Skeletal muscle cell (primary cell): ENCODE measurements at places on chromosomes 2 and 18.

DNA sequence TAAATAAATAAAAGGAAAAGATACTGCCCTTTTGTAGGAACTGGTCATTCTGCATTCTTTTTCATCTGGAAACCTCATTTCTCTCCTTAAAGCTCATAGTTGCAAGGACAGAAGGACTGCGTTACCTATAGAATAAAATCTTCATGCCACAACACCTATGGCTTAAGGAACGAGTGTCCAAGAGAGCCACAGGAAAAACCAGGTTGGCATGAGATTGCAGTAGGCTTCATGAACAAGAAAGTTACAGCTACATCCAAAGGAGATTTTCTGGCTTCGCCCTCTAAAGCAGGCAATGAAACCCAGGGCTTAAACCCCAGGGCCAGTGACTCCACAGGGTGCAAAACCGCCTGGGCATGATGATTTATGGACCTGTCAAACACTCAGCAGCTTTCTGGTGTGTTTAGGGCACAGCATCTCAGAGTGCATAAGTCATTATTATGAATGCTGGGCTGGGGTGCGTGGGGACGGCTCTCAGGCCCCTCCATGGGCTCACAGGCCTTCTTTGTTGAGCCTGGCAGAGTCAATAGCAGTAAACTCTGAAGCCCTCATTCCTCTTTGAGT is 30.7 kb upstream of the PIEZO2 start:
- DNase-seq, result no peak

DNA sequence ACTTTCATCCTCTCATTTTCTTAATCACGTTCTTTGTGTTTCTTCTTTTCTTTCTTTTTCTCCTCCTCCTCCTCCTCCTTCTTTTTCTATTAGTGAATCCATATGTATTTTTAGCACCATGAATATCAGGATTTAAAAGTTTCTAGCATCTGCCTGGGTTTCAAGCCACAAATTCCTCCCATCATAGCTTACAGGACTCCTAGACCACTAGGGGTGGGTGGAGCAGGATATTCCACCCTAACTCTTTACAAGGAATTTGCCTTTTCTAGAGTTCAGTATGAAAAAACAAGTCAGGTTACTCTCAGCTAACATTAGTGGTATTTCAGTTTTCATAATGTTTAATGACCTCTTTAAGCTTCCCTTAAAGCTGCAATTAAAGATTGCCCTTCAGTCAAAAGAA is 19.1 kb upstream of the LRRTM1 start:
- no peak for DNase-seq

DNA sequence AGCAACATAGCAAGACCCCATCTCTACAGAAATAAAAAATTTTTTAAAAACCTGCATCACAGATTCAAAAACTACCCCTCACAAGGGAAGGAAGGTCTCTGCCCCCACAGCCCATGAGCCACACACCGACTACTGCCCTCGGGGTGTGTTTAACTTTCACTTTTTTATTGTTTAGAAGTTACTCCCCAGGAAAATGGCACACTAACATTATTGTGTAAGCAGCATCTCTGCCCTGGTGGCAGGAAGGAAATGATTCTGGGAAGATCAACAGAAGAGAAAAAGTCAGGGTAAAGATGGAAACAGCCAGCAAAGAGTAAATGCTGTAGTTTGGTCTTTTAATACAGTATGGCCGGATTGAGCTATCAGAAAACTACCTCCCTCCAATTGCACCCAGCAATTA is 21.9 kb downstream of the TRABD2A start:
- DNase-seq, result no peak

DNA sequence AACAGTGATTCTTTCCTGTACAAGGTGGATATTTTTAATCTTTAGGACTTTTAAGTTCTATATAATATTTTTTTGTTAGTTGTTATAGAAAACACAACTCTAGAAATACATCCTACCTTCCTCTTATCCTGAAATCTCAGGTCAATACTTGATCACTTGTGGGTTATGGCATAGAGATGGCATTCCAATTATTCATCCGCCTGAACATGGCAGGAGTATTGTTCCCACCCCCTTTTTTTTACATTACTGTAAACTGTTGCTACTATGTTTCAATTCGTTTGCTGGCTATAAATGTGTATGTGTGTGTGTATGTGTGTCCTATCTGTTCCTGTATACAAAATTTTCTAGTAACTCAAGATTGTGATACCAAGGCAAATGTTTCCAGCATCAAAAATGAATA is 43.3 kb upstream of the FN1 start:
- DNase-seq, result no peak

DNA sequence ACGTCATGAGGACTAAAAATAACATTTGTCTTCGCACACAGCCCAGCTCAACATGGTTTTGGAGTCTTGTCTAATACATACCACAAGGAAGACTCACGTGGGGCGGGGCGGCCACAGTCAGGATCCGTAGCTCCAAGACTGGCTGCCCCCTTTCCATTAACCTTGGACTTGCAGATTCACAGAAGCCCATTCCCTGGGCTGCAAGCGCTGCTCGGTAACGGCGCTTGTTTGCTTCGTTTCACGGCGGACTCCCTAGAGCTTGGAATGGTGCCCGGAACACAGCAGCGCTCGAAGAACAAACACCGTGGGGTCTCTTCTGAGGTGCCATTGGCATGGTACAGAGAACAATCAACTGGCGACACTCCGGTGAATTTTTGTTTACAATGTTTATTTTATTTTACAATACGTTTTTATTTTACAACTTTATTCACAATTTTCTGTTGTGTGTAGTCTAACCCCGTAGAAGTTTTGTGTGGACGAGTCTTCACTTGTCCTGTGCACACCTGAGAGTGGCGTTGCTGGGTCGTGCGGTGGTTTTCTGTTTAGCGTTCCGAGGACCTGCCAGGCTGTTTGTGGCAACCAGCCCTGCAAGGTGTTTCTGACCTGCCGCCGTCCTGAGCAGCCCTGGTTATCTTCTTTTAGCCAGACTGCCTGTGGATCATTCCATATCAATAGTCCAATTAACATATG is 126.5 kb downstream of the GALR1 start:
- no peak for DNase-seq

DNA sequence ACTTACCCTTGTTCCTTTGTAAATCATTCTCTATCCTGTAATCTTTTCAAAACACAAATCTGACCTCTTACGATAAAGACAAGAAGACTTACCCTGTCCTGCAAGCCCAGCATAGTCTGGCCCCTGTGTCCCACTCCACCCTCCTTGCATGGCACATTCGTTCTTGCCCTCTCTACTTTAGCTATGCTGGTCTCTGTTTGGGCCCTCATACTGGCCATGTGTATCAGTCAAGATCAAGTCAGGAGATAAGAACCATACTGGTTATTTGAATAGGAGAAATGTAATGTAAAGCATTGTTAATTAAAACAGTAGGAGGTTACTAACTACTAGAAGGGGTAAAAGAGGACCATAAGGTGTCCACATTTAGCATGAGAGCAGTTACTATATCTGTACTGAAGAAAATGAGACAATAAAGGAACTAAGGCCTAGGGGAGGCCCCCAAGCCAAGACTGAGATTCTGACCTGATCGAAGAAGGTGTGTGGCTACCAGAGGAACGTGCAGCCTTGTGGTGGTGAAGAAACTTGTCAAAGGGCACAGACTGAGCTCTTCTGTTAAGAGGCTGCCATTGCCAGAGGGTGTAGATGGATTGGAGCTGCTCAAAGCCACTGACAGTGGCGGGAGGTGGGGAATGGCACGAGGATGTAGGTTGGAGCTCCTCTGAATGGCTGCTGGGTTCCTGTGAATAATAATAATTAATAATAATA is 80.8 kb downstream of the KCTD18 start:
- DNase-seq, result no peak

GRCh38 chr2:2527148-2527547 is 196.1 kb upstream of the MYT1L start:
- no peak for DNase-seq
